Neural progenitor cell (in vitro differentiated cells): ENCODE measurements at places on chromosomes 2 and 18.

- no peaks in the 10 kb centered on the region for H3K36me3 ChIP-seq
- no peak overlapping the region for H3K27ac ChIP-seq
- peaks cover 18% of the 10 kb centered on the region for H3K4me1 ChIP-seq
- H3K4me3 ChIP-seq: no peak overlapping the region
Observed at GRCh38 chr2:201344663-201345366, 12.3 kb downstream of the FLACC1 start.

- H3K4me1 ChIP-seq: peaks cover 14% of the 10 kb centered on the region
- H3K4me3 ChIP-seq: no peak overlapping the region
- no peaks in the 10 kb centered on the region for H3K27me3 ChIP-seq
- no peak for DNase-seq
- no peak overlapping the region for H3K27ac ChIP-seq
Observed at GRCh38 chr2:10344105-10345066, 41.7 kb downstream of the HPCAL1 start.

DNA sequence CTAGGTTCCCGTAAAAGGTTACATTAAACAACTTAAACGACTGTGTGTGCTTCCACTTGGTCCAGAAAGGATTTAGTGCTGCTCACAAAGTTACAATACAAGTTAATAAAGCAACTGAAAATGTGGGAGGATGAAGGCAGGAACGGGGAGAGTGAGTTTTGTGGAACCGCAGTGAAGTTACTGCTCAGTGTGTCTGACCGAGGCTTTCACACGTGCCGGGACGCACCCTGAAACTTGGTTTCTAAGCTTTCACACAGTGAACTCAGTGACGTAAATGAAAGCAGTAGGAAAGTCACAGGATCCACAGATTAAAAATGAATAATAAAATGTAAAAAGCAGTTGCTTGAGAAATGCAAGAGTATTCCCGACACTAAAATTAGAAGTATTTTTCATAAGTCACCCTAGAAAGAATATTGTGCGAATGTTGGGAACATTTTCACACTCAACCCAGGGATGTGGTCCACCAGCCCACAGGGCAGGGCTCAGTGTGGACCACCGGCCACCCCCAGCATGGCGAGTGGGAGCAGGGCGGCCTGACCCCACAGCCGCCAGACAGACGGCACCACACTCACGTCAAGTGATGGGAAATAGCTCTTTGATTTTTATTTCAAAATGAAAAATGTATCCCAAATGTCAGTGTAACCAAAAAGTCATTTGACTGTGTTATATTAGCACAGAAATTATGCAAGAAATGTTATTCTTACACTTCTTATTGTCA is 32.6 kb upstream of the CHMP1B start:
- H3K27me3 ChIP-seq: no peaks in the 10 kb centered on the region
- no peak overlapping the region for H3K4me3 ChIP-seq
- H3K4me1 ChIP-seq: no peaks in the 10 kb centered on the region
- H3K27ac ChIP-seq: no peak overlapping the region

DNA sequence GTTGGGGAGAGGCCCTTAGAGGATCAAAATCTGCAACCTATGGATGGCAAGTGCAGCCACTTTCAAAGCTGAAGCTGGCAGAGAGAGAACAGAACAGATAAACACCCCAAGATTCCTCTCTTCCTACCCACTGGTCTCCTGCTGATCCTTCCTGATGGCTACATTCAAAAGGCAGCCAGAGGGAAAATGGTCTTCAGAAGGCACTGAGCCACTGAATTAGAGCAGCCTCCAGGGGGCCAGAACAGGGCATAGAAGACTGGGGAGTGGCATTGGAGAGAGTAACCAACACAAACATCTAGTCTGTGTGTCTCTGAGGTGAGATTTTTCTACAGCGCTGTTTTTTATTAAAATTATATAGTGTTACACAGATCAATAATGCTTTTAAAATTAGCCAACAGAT is 432.6 kb downstream of the PARD3B start:
- H3K4me3 ChIP-seq: no peak overlapping the region
- no peaks in the 10 kb centered on the region for H3K36me3 ChIP-seq
- H3K4me1 ChIP-seq: peaks cover 33% of the 10 kb centered on the region

DNA sequence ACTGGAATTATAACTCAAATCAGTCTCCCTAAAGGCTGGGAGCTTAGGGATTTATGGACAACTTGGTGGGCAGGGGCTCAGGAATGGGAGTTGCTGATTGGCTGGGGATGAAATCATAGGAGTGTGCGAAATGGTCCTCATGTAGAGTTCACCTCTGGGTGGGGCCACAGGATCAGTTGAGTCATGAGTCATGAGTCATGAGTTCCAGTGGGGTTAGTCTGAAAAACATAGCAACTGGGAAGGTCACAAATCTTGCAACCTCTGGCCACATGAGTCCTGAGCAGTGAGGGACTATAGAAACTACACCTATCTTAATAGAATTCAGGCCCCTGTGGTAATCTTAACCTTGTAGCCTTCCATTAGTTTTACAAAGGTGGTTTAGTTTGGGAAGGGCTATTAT is 383.3 kb downstream of the RBM43 start:
- H3K27ac ChIP-seq: no peak overlapping the region
- no peaks in the 10 kb centered on the region for H3K36me3 ChIP-seq
- no peak for DNase-seq
- H3K4me1 ChIP-seq: peaks cover 20% of the 10 kb centered on the region

DNA sequence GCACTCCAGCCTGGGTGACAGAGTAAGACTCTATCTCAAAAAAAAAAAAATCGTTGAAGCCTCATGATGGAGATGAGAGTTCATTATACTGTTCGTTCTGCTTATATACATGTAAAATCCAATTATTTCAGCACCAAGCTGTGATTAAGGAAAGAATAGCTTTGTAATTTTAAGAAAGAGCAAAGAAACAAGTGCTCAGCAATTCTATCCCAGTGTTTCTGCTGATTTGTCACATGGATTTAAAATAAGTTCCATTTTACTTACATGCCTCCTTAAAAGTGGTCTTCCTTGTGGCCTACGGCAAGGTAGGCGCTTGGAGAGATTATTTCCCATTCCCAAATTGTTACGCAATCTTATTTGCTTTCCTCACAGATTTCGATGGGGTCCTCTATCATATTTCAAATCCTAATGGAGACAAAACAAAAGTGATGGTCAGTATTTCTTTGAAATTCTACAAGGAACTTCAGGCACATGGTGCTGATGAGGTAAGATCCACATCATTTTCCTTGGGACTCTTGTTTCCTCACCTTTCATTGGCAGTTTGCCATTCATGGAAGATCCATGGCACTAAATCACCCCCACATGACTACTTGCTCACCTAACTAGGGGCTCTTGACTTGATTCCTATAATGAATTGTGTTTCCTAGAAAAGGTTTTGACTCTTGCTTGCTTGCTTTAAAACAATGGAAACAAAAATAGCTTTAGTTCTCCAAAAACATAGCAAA is 11.5 kb downstream of the ARPC2 start:
- H3K27me3 ChIP-seq: no peaks in the 10 kb centered on the region
- peaks cover 15% of the 10 kb centered on the region for H3K36me3 ChIP-seq
- H3K4me1 ChIP-seq: no peaks in the 10 kb centered on the region

GRCh38 chr18:9079818-9080528 is 22.5 kb upstream of the NDUFV2 start:
- DNase-seq: no peak
- no peaks in the 10 kb centered on the region for H3K36me3 ChIP-seq
- H3K27ac ChIP-seq: no peak overlapping the region

- no peak overlapping the region for H3K4me3 ChIP-seq
- DNase-seq: no peak
- no peak overlapping the region for H3K27ac ChIP-seq
- no peaks in the 10 kb centered on the region for H3K36me3 ChIP-seq
- H3K4me1 ChIP-seq: no peaks in the 10 kb centered on the region
Observed at GRCh38 chr2:29977284-29977683, 55.9 kb upstream of the ALK start.

DNA sequence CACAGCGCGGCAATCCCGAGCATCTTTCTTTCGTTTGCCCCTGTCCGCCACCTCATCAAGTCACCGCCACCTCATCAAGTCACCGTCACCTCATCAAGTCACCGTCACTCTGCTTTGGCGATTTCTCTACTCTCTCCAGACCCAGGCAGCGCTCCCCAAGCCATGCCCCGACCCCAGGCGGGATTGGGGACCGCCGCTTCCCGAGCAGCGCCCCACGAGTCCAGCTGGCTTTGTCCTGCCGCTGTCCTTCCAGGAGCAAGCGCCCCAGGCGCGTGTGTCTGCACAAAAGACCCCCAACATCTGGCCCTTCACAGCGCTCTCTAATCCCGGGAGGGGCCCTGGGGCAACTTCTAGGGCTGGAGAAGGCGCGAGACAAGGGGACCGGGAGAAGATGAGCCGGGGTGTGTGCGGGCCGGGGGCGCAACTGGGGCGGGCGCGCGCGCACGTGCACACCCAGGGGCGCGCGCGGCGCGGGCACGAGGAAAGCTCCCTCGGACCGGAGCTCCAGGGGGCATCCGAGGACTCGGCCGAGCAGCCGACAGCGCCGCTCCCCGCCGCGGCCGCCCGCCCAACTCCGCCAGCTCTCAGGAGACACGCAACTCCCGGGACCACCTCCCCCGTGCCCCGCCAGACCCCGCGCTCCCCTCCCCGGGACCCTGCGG is 633 bp upstream of the RNF152 start:
- H3K4me1 ChIP-seq: peaks cover 29% of the 10 kb centered on the region
- peak; percentile 81 for DNase-seq
- H3K27me3 ChIP-seq: peaks cover 8% of the 10 kb centered on the region
- peak overlapping the region; percentile 33 for H3K27ac ChIP-seq

- no peak for DNase-seq
- no peaks in the 10 kb centered on the region for H3K4me1 ChIP-seq
- no peak overlapping the region for H3K27ac ChIP-seq
- H3K4me3 ChIP-seq: no peak overlapping the region
- no peaks in the 10 kb centered on the region for H3K27me3 ChIP-seq
- H3K36me3 ChIP-seq: no peaks in the 10 kb centered on the region
Observed at GRCh38 chr2:192126912-192127311, 67.8 kb downstream of the TMEFF2 start.

DNA sequence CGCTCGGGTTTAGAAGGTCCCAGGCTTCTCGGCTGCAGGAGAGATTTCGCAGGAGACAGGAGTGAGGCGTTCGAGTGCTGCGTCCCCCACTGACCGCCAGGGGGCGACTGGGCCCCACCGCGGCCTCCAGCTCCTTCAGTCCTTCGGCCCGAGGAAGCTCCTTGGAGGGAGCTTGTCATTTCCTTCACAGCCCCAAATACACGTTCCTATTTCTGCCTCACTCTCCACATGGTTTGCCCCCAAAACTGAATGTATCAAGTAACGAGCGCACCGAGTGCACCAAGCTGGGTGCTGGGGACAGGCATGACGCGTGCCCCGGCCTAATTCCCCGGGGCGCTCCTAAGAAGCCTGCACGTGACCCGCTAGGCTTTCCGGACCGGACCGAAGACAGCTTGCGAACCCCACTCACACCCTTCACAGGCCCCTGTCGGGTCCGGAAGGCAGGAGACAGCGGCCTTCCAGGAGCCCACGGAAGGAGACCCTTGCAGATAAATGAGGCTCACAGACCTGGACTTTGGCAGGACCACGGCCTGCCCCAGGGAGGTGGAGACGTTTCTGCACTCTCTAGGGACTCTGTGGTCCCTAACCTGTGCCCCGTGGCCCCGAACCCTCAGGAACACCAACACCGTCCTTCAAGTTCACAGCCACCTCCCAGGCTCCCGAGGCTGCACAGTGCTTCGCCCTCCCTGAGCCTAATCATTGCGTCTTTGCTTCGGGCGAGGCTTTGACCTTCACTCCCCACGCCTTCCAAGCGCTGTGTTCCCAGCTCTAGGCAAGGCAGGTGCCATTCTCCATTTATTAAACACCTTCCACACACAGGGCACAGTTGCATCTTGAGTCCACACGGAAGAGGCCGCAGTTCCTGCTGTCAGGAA is 13.0 kb upstream of the FAHD2A start:
- H3K4me1 ChIP-seq: no peaks in the 10 kb centered on the region
- no peak overlapping the region for H3K4me3 ChIP-seq
- peak; percentile 81 for DNase-seq
- H3K27ac ChIP-seq: no peak overlapping the region

GRCh38 chr2:6730003-6730402 is 135.7 kb downstream of the CMPK2 start:
- no peaks in the 10 kb centered on the region for H3K27me3 ChIP-seq
- H3K27ac ChIP-seq: no peak overlapping the region
- DNase-seq: no peak
- no peaks in the 10 kb centered on the region for H3K4me1 ChIP-seq
- H3K4me3 ChIP-seq: no peak overlapping the region
- H3K36me3 ChIP-seq: no peaks in the 10 kb centered on the region

DNA sequence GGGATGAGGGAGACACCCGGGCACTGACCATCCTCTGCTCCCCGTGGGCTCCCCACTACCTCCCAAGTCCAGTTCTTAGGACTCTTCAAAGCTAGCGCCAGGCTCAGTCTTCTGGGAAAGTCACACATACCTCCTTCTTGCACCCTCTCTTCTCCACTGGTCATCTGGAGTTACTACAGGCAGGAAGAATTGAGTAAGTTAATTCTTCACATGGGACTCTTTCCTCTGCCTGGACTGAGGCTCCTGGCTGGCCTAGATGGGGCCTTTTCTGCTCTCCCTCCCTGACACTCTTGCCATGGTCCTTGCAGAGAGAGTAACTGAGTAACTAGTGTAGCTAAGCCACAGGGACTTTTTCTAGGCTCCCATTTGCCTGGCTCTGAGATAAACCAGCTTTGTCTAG is 96.5 kb upstream of the CELF4 start:
- H3K4me1 ChIP-seq: peaks cover 7% of the 10 kb centered on the region
- no peaks in the 10 kb centered on the region for H3K36me3 ChIP-seq
- no peak overlapping the region for H3K27ac ChIP-seq
- no peaks in the 10 kb centered on the region for H3K27me3 ChIP-seq

DNA sequence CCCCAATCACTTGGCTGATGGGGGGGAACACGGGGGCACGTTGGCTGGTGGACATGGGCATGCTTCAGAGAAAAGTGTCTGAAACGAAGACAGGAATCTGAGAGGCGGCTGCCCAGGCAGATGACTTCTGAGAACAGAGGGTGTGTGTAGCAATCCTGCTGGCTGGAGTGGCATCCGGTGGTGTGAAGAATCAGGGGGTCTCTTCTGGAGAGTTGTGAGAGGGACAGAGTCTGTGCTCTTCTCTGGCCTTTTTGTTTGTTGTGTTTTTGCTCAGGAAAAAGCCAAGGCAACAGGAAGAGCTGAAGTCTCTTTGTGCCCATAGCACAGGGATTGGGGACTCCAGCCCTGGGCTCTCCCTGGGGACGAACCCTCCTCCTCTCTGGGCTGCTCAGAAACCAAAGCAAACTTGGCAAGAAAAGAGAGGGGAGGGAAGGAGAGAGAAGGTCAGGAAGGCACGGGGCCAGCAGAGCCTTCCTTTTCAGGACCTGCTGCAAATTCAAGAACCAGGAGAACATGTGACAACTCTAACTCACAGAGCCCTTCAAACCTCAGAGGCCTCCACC is 97.0 kb upstream of the SMAD2 start:
- H3K4me1 ChIP-seq: peaks cover 16% of the 10 kb centered on the region
- no peak for DNase-seq
- H3K4me3 ChIP-seq: no peak overlapping the region
- H3K27me3 ChIP-seq: no peaks in the 10 kb centered on the region
